ENCODE measurements at places on chromosomes 1 and 21. TPM values are rescaled to one million over a fixed set of nuclear protein-coding genes. Genes with fewer than 3 reads are reported as not detected.

The OR2T2 gene
- not detected for total RNA-seq

DNA sequence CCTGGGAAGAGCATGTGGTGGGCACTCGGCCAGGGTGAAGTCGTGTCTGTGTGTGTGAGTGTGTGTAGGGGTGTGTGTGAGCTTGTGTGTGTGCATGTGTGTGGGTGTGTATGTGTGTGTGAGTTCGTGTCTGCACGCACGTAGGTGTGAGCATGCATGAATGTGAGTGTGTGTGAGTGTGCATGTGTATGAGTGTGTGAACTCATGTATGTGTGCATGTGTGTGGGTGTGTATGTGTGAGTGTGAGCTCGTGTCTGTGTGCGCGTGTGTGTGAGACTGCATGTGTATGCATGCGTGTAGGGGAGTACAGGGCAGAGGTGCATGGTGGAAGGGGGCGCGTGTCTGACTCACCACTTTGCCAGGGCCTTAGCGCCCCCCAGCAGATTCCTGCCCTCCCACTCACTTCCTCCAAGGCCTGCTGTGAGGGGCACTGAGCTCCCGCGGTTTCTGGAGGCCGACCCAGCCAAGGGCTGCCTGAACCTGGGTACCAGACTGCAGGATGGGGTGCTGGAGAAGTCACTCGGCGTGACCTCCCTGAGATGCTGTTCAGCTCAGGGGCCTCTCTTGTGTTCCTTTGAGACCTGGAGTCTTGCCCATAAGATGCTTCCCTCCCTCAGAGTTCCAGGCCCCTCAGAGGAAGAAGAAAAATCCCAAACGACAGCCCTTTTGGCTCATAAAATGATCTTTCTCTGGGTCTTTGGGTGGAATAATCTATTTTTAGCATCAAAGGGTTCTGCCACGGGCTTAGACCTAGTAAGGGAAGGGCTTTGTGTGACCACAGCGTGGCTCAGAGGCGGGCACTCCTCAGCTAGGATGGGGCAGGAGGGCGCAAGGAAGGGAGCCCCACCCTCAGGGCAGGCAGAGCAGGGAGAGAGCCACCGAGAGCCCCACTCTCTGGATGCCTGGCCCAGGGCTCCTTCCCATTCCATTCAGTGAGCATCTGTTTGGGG lies 41.1 kb upstream of the RUNX3 start:
- DNase-seq: no peak

- no peak for DNase-seq
Observed at GRCh38 chr1:215375381-215375780, 191.7 kb upstream of the KCTD3 start.

- no peak for DNase-seq
Observed at GRCh38 chr1:89629146-89629545, 3.8 kb upstream of the LRRC8C start.

The S100A9 gene
- total RNA-seq: 0.73 TPM

GRCh38 chr1:167333124-167333523 lies 112.4 kb downstream of the POU2F1 start:
- no peak for DNase-seq

DNA sequence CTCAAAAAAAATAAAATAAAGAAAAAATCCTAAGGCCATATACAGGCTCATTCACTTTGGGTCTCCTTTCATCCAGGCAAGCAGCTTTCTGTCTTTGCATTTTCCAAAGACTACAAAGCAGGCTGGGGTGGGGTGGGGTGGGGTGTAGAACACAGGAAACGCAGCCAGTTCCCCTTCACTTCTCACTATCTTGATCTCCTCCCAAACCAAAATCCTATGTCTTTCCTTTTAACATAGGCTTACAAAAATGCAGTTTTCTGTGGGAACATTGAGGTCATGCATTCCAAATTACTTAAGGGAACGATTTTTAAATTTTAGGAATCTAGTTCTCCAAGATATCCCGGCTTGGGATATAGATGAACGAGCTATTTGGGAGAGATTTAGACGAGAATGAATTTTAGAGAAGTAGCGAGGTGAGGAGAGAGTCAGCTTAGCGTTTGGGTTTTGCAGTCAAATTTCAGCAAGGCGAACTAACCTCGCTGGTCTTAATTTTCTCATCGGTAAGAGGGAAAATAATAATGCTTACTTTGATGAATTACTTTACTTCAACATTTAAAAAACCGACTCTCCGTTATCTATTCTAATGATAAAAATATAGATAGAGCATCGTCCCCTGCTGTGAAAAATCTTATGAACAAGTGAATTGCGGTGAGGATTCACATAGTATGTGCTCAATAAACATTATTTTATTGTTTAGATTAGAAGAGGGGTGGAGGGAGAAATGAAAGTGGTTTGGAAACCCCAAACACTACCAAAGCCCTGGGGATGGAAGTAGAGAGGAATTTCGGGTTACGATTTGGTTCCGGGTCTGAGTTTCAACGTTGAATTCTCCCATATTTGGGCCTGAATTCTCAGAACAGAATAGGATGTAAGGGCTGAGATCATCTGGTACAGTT lies 735 bp upstream of the STX12 start:
- no peak for DNase-seq

The C1orf53 gene
- total RNA-seq: not detected

DNA sequence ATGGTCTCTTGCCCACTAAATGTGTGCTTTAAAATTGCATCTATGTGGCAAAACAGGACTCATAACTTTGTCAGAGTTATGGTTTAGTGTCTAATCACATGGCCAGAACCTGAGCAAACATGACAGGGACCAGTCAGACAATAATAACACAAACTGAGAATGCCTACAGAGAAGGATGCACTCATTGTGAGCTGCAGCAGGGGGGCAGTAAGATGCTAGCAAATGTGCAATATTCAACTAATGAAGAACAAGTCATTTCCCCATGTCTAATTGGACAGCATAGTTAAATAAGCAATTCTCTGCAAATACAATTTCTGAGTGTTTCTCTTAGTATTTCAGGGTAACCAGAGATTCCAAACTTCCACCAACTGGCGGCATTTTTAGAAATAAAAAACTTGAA lies 30.8 kb downstream of the SPAG17 start:
- no peak for DNase-seq

The UQCRH gene
- 341 TPM for total RNA-seq

GRCh38 chr21:17429936-17430335 lies 82.9 kb upstream of the CXADR start:
- DNase-seq: no peak

- no peak for DNase-seq
Observed at GRCh38 chr1:103788377-103788776, 38.7 kb downstream of the AMY1C start.

DNA sequence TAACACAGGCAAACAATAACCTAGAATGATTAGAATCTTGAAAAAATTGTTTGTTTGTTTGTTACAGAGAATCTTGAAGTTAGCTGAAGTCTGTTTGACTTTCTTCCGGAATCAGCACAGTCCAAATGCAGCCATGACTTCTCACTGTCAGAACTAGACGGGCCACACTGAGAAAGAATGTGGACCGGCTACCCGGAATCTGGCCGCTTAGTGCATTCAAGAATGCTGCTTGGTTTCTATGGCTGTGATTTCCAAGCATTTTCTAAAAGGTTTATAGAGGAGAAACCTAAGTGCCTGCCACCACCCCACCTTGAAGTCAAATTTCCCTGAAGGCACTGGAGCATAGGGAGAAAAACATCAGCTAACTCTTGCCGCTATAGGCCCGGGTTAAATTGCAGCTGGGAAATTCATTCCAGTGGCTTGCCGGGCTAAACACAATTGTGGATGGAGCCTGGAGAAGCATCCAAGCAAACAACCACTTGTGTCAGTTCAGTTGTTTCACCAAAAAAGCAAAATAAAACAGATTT lies 231.1 kb downstream of the DISC1 start:
- DNase-seq: no peak

DNA sequence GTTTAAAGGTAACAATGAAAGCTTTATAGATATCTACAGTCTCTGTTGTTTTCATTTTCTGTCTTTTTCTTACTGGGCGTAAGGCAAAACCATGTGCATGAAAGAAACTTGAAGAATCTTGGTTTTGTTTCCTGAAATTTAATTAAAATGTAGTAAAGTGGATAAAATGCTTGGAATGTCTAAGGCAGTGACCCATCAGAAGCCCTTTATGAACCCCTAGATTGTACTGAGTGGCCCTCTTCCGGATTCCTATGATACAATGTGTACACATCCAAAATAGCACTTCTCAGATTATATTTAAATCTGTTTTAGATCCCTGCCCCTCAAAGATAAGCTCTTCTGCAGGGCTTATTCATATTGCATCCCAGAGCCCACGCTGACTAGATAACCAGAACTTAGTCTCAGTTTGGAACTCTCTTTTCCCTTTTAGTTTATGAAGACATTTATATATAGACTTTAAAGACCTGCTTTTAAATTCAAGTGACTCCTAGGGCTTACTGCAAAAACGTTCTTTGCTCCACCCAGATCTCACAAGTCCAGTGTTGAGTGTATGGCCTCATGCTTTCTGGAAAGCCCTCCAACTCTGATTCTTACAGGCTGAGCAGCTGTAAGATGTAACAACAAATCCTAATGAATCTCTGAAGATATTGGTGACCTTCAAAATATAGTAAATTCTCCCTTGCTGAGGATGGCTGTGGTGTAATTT lies 142.9 kb downstream of the LRRC7 start:
- DNase-seq: no peak

- DNase-seq: no peak
Observed at GRCh38 chr1:30612536-30613065, 110.8 kb downstream of the MATN1 start.

DNA sequence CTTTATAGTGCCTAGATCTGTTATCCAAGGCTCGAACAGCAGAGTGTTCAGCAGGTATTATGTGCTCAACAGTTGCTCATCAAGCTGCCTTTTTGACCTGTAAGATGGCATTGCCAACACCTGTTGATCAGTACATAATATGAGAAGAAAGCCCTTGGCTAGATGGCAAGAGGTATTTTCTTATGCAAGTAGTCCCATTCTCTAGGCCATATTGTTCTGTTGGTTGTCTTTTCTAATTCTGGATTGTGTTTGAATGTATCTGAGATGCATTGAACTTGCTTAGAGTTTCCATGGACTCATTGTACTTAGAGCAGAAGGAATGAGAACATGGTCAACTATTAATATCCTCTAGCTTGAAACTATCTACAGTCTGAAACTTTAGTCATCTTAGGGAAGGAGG lies 57.4 kb downstream of the LRRC8D start:
- DNase-seq: no peak

The MYOM3 gene
- not detected for total RNA-seq

The WLS gene
- total RNA-seq: not detected
